ENCODE measurements at places on chromosomes 7 and 10. TPM values are rescaled to one million over a fixed set of nuclear protein-coding genes. Genes with fewer than 3 reads are reported as not detected.

VWDE gene
- total RNA-seq = 3.1 TPM

LIPF gene
- total RNA-seq = not detected

UTF1 gene
- total RNA-seq = not detected

ZNF365 gene
- total RNA-seq = 4.2 TPM

IFIT1B gene
- not detected for total RNA-seq

DRGX gene
- total RNA-seq = not detected

CNPY1 gene
- total RNA-seq = not detected

SPDYE8 gene
- 0.52 TPM for total RNA-seq

ASZ1 gene
- not detected for total RNA-seq

TEX36 gene
- not detected for total RNA-seq

LYZL2 gene
- total RNA-seq = not detected

NPY gene
- not detected for total RNA-seq

GRID1 gene
- 0.05 TPM for total RNA-seq

STMP1 gene
- 16.2 TPM for total RNA-seq

GRCh38 chr10:68870061-68870460 is 31.1 kb upstream of the DDX50 start:
- DNase-seq = no peak

DNA sequence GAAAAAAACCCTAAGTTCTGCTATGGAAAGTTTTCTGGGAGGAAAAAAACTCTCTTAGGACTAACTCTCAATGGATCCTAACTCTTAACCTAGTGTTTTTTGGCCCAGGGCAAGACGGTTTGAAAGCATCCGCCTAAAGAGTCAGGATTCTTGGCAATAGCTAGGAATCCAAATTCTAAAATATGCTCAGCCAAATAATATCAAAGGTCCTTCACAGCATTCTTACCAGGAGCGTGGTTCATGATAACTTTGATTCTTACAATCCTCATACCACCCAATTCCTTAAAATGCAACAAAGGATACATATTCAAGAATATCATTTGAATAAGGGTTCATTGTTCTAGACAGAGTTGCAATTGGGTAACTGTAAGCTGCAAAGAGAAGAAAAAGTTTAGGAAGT is 21.3 kb downstream of the CPA1 start:
- DNase-seq = no peak

DNA sequence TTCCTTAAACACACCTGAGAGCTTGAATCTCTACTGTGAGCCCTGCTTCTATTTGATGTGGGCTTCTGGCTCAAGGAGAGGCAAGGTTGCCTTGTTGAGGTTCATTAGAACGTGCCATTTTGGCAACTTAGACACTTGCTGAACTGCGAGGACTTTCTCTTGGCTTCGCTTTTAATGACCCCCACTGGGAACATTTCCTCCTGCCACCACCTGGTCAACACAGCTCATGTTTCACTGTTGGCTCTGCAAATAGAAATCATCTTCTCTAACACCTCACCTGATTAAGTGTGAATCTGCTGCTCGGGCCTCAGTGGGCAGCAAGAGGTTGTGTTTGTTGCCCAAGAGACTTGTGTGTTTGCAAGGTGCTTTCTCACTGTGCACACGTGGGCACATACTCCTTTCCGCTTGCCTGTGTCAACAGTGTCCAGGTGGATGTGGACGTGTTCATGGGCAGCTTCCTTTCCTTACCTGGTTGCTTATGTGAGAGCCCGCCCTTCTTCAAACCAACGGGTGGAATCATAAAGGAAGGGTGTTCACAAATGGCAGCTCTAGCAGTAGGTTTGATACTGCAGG is 147.0 kb downstream of the NRP1 start:
- DNase-seq = no peak

- no peak for DNase-seq
Measured at GRCh38 chr7:157676456-157677255, 339.9 kb downstream of the DNAJB6 start.

GRCh38 chr7:16603633-16604032 is 41.9 kb downstream of the ANKMY2 start:
- no peak for DNase-seq

DNA sequence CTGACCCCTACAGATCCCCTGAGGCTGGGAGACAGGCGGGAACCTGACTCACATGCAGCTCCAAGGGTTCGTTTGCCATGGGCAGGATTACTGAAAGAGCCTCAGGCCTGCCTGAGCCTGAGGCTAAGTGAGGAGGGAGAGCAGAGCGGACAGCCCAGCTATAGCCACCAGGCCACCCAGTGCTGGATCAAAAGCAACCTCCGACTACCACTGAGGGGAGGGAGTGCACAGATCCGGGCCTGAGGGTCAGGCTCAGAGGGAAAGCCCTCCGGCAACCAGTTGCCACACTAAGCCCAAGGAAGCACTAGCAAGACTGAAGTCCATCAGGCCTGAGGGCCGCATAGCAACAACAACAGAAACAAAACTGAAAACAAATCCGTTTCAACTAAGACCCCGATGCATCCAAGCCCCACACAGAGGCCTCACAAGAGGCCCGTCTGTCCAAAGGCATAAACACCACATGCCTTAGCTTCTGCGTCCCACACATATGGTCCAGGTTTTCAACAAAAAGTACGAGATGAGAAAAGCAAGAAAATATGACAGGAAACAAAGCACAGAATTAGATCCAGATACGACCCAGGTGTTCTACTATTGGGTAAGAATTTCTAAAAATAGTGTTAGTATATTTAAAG is 92.5 kb upstream of the VIPR2 start:
- no peak for DNase-seq

DNA sequence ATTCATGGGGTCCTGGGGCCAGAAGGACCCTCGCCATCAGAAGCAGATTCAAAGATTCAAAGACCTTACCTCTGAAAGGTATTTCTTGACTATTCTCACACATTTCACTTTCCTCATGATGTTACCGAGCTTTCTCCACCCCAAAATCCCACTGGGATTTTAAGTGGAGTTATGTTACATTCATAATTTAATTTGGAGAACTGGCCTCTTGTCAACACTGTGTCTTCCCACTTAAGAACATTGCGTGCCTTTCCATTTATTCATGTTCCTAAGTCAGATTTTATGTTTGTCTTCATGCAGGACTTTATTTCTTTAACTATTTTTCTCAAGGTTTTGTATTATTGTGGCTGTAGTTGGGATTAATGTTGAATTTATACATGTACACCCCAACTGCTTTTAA is 123.5 kb upstream of the BMPER start:
- no peak for DNase-seq

GRCh38 chr7:146129296-146129695 is 12.7 kb downstream of the CNTNAP2 start:
- no peak for DNase-seq

DNA sequence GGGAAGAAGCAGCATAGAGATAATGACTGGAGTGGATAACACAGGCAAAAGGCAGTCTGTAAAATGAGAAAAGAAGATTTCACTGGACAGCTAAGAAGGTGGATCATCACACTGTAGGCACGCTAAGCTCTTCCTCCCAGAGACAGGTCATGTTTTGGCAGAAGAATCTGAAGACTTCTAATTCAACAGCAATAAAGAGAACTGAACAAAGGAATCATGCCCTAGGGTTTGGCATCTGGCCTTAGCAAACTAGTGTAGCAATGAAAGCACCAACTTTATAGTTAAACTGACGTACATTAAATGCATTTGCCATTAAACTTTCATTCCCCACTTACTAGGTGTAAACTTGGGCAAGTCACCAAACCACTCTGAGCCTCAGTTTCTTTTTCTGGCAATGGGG is 84.4 kb upstream of the SEM1 start:
- DNase-seq = no peak

- no peak for DNase-seq
Measured at GRCh38 chr7:9307131-9307530, 873.7 kb downstream of the NXPH1 start.

DNA sequence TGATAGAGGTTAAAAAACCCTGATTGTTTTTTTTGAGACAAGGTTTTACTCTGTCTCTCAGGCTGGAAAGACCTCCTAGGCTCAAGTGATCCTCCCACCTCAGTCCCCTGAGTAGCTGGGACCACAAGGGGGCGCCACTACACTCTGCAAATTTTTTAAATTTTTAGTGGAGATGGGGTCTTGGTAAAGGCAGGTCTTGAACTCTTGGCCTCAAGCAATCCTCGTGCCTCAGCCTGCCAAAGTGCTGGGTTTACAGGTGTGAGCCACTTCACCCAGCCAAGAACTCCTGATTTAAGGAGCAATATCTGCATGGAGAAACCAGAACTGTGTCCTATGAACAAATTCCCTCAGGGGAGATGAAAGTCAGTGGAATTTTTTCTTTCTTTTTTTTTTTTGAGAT is 7.3 kb upstream of the KLHDC10 start:
- DNase-seq = peak; percentile 33

DNA sequence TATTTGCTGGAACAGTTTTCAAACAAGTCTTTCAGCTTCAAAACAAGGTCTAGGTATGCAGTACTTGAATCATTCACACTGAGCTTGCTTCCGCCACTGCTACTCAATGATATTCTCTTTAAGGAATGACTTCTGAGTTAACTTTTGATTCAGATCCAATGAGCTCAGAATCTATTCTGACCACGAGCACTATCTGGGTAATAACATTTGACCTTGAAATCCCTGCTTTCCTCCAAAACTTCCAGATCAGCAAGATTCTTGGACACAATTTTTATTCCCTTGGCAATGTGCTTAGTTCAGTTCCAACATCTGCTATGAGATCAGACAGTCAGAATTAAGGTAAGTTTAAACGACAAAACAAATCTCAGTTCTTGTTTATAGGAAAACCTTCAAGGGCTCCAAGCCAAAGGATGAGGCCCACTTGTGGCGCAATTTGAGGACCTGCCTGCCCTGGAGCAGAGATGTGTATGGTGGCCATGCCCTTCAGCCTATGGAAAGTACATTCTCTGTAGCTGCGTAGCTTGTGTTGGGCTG is 87.2 kb downstream of the RNF216 start:
- DNase-seq = no peak

DNA sequence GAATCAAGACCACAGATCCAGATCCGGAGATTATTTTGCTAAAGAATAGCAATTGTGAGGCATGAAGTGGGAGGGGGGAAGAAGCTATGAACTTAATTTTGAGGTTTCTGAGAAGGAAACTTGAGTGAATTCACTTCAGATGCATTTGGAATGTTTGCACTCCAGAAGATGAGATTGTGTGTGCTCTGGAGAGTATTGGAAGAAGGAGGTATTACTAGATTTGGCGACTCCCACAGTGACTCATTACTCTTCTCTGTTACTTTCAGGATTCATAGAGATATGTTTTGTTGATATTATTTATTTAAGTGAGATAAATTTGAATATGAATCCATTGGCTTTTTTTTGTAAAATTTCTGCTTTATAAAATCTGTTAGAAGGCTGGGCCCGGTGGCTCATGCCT is 80.7 kb downstream of the ANKRD30A start:
- DNase-seq = no peak

DNA sequence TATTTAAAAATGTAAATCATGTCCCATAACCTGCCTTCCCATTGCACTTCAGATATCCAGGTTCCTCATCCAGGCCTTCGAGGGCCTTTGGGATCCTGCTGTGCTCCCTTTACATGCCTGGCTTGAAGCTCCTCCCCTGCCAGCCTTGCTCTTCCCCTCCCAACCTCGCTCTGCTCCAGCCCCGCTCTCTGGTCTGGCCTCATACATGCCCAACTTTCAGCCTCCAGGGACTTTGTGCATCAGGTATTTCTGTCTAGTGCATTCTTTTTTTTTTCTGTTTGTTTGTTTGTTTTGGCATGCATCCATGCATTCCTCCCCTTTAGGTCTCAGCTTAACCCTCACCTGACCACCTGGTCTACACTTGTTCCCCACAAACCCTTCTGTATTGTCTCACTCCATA is 160.3 kb downstream of the SNX10 start:
- no peak for DNase-seq

- no peak for DNase-seq
Measured at GRCh38 chr10:57699944-57700343, 567.8 kb downstream of the IPMK start.

DNA sequence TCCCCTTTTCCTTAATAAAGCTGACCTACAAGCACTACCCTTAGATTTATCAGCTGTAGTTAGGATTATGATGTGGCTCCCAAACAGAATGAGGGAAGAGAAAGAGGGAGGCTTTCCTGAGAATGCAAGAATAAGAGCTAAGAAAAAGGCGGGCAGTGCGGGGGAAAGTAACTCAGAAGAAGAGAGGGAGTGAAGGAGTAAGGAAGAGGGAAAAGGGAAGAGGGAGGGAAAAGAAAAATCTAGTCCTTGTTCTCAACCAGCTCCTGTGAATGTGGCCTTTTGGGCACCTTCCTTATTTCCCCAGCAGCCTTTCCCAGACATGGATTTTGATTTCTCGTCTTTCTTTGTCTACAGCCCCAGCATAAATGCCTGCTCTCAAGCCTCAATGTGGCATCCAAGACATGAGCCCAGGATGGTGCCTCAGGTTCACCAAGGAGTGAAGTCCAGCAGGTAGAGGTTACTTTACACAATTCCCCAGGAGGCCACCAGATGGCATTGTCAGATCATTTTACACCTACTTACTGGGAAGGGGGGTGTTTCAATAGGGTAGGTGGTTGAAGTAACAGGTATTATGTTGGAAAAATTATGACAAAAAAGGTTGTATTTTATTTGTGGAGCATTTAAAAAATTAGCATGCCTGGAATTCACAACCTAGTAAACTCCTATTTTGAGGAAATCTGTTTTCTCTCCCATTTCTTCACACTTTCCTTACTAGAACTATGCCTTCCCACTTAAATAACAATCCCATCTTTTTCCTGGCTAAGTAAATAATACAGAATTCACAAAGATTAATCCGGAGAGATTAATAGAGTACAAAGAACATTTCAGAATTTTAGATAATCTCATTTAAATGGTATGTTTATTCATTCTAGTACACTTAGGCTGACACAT is 106.5 kb downstream of the HTR7 start:
- peak; percentile 54 for DNase-seq

DNA sequence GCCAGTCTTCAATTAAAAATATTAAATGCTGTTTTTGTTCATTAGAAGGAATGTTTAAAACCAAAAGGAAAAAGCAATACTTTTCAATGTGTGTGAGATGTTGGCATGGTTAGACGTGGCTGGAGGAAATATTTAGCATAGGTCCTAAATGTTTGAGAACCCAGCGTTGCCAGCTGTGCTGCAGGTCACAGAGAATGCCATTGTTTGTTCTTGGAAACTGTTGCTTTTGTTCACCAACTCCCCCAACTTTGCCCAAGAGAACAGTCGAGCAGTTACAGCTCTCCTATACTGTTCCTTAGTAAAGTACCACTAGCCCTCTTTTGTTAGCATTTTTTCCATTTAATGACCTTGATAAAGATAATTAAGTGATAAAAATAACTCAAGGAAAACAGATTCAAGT is 44.5 kb upstream of the ELMO1 start:
- DNase-seq = no peak

DNA sequence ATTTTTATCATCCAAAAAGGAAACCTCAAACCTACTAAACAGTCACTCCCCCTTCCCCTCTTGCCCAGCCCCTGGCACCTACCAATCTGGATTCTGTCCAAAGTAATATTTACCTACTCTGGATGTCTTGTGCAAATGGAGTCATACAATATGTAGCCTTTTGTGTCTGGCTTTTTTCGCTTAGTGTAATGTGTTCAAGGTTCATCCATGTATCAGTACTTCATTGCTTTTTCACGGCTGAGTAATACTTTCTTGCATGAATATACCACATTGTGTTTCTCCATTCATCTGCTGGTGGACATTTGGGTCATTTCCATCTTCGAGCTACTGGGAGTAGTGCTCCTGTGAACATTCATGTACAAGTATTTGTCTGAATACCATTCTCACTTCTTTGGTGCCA is 113.6 kb downstream of the EEPD1 start:
- DNase-seq = no peak

GRCh38 chr7:13099154-13099795 is 411.8 kb downstream of the ARL4A start:
- peak; percentile 77 for DNase-seq

- no peak for DNase-seq
Measured at GRCh38 chr7:139430443-139430842, 53.0 kb downstream of the KLRG2 start.

GRCh38 chr7:28607855-28608193 is 195.5 kb downstream of the CREB5 start:
- DNase-seq = no peak
